Adrenal gland (tissue), 19 donors: ENCODE measurements at places on chromosomes 12 and 14.

DNA sequence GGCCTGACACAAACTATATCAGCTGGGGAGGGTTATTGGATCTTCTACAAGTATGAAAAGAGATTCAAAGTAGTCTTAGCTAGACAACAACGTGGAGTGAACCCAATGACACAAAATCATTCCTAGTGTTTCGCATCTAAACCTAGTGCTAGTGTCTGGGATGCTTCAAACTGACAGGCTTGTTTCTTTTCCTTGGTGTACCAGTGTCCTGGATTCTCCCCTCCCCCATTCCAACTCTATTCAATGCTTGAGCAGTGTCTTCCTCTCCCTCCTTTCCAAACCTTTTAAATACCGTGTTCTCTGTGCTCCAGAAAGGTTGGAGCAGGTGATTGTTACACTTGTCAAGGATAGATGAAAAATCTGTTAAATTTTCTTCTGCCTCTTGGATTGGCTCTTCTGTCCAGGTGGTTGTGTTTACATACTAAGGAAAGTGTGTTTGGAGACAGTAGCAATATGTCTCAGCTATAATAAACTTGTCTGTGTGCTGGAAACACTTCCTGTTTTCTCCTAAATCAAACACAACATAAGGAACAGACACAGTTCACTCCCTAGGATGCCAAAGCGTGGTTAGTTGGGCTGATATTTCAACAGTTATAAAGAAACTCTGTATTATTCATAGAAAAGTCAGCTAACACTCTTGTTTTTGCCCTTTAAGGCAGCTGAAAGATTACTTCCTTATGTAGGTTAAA lies 14.4 kb upstream of the GUCY2C start:
- no peak for DNase-seq

- DNase-seq, result no peak
Measured at GRCh38 chr12:125966641-125967040, 901.4 kb downstream of the AACS start.

- no peak for DNase-seq
Measured at GRCh38 chr12:77104286-77104685, 38.9 kb upstream of the E2F7 start.

DNA sequence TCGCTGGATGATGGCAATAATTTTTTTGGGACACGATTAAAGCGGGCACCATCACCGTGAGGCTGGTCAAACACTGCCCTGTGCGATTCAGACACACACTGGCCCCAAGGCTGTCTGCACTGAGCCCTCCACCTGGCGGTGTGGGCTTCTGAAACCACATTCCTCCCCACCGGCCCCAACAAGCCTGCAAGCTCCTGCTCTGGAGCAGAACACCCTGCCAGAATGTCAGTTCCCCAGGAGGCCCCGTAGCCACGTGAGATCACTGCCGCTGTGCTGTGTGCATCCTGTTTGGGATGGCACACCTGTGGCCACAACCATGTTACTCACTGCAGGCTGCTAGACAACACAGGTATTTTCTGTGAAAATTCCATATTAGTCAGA lies 7.9 kb downstream of the GSC start:
- no peak for DNase-seq
